ENCODE measurements at places on chromosomes 16 and 17.

GRCh38 chr17:29250666-29251065, 4.0 kb downstream of the CRYBA1 start:
- no peak for DNase-seq

- DNase-seq, result no peak
Measured at GRCh38 chr17:58051468-58051867, 31.8 kb upstream of the DYNLL2 start.

- DNase-seq, result no peak
Measured at GRCh38 chr17:10149573-10150399, 48.6 kb downstream of the GAS7 start.

- DNase-seq, result no peak
Measured at GRCh38 chr16:82185012-82185411, 15.0 kb upstream of the MPHOSPH6 start.

DNA sequence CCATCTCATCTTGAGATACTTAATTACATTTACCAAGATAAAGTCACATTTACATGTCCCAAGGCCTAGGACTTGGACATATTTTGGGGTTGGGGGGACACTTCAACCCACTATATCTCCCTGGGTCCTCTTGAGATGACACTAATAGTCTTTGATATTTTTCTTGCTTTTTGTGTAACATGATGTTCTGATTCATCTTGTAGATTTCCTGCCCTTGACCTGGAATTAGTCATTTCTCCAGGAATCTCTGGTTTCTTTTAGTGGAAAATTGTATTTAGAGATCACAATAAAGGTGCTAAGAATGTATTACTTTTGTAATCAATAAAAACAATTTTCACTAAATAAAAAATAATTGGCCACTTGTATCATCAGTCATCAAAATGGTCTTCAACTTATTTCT, 157.3 kb downstream of the VPS53 start:
- no peak for DNase-seq

DNA sequence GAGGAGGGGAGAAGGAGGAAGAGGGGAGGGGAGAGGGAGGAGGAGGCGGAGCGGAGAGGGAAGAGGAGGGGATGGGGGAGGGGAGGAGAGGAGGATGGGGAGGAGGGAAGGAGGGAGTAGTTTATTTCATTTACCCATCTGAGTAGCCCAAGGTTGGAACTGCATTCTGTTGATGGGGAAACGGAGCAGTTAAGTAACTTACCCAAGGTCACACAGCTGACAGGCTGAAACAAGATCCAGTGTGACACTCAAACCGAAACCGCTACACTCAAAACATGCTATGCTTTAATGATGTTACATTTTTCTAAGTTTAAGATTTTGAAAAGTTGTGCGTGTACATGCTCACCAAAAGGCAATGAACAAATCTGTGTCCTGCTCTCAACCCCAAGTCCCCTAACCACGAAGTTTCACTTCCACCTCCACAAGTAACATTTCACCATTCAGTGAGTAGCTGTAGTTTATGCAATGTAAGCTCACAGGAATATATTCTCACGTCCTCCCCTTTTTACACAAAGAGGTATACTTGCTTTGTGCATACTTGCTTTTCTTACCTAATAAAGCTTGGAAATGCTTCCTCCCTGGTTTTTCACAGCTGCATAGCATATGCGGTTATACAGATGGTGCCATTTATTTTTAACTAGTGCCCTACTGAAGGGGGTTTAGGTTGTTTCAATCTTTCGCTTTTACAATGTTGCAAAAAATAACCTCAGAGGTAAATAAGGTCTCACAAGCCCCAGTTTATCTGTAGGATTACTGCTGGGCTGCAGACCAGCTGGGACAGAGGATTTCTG, 275.3 kb downstream of the PARN start:
- no peak for DNase-seq

DNA sequence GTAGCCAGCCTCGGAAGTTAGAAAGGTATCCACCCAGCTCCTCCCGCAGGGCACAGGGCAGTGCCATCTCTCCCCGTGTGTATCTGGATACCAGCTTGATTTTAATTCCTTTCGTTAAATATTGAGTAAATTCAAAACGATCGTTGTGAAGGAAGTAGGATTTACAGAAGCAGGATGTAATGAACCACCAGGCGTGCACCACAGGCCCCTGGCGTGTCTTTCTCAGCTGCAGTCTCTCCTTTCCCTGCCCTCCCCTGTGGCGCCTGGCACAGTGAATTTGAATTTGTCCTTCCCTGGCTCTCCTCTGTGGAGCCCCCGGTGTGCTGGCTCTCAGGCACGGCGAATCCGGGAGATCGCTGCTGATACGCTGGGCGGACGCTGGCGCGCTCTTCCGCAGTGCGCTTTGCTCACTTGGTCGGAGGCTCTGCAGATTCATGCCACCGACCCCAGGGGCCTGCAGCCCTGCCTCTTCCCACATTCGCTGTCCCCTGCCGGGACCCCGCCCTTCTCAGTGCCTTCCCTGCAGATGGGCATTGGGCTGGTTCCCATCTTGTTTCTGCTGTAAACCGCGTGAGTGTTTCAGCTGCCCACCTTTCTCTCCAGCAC, 164.6 kb downstream of the RPTOR start:
- no peak for DNase-seq
